AG04449 (cell line): ENCODE measurements at places on chromosomes 2 and 18.

DNA sequence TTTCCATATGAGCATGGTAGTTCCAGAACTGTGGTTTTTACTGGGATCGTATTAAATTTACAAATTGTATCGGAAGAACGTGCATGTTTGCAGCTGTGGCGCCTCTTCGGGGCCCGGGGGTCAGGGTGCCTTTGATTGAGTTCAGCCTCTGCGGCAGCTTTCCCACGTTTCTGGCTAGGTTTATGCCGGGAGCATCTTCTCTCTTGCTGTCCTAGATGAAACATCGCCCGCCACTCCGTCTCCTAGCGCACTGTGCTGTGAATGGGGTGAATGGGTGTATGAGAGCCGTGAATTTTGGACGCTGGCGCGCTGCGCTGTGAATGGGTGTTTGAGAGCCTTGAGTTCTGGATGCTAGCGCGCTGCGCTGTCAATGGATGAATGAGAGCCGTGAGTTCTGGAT is 12.3 kb downstream of the PDCD1 start:
- no peak for DNase-seq

GRCh38 chr2:8121022-8121825 is 560.6 kb upstream of the ID2 start:
- DNase-seq: peak; percentile 49

- DNase-seq: no peak
These were observed 29.6 kb downstream of the CYBRD1 start for GRCh38 chr2:171551836-171552235.

DNA sequence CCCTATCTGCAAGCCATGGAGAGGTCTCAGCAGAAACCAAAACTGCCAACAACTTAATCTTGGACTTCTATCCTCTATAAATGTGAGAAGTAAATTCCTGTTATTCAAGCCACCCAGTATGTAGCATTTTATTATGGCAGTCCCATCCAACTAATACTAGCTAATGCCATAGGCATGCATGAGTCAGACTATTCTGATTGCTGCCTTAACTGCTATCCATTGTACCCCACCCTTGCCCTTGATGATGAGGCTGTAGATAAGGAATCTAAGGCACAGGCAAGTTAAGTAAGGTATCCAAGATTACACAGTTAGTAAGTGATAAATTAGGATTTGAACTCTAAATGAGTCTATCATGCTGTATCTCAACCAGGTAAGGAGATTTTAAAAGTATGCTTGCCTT is 223.0 kb downstream of the UBE2E3 start:
- peak; percentile 58 for DNase-seq

DNA sequence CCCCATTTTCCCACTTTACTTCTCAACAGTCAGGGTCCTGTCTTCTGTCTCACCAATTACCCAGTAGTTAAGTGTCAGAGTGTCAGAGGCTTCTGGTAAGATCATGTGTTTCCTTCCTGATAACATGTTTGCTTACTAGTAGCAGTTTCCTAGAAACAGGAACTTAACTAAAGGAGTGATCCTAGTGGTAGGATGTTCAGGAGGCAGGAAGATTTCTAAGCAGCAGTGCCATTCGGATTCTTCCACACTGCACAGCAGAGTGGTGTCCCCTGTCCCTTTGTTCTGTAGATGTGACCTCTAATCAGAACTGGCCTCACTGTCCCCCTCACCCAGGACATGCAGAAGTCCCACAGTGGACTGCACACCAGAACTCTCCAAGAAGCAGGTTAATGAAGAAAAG is 221.8 kb upstream of the OSR1 start:
- DNase-seq: no peak

- DNase-seq: no peak
These were observed 79.8 kb downstream of the CCDC150 start for GRCh38 chr2:196719110-196719872.

DNA sequence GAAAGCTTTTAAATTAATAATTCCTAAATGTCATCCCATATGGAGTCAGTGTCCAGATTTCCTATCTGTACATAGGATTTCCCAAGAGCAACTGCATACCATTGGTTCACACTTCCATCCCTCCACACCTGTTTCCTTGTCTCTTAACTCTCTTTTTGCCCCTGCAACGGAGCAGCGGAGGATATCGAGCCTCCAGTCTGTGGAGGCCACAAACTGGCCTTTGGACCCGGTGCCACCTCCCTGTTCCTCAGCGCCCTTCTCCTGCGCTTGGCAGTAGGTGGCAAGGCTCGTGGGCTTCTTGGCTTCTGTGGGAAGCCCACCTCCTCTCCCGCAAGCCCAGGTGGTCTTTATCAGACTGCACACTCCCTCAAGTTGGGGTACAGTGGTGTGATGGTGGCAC is 23.8 kb upstream of the STK25 start:
- DNase-seq: no peak

- DNase-seq: no peak
These were observed 409.2 kb upstream of the TCF4 start for GRCh38 chr18:55997151-55997561.

GRCh38 chr2:216429428-216429827 is 17.1 kb downstream of the SMARCAL1 start:
- no peak for DNase-seq

DNA sequence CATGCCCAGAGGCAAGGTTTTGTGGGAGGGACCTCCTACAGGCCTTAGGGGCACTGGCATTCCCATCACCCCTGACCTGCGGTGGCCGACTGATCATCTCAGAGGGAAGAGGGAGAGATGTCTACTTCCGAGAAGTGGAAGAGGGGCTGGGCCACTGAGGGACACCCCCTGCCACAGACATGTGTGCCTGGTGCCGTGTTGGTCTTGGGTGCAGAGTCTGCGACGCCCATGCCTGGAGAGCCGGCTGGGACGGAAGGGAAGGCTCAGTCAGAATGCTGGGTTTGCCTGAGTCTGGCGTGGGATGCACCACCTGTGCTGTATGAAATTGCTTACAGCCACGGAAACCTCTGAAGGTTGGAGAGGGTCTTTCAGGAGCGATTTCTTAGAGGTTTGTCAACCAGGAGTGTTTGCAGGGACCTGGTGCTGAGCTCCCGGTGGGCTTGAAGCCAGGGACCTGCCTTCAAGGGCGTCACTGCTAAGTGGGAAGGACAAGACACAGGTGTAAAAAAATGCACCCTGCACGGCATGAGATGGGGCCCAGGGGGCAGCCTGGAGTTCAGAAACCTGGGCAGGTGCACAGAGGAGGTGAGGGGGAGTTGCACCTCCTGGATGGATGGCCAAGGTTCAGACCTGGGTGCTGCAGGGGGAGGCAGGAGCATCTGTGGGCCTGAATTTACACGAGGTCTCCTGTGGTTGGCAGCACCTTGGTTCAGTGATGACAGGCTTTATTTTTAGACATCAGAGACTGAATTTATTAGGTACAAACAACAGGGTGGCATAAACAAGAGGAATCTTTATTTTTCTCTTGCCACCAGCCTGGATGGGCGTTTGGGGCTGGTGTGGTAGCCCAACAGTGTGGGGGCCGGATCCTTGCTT is 100.3 kb downstream of the CTIF start:
- DNase-seq: no peak

DNA sequence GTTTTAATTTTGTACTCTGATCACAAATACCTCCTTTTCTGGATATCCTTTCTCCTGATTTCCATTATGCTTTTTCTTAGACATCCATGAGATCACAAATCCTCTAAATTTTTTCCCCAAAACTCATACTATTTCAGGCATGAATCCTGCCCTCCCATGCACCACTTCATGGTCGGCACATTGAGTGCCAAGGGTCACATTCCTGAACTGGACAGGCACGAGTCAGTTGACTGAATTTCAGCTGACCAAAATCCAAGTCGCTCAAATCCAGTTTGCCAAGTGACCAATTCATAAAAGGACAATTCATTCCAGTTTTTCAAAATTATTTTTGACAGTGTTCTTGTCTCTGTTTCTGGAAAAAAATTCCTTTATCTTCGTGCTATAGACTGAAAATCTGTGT is 22.1 kb downstream of the DYNAP start:
- DNase-seq: no peak

GRCh38 chr2:215611609-215612386 is 175.9 kb upstream of the FN1 start:
- DNase-seq: no peak
